ENCODE measurements at places on chromosomes 4 and X. TPM values are rescaled to one million over a fixed set of nuclear protein-coding genes. Genes with fewer than 3 reads are reported as not detected.

The RNF175 gene
- total RNA-seq: not detected

The CTAG2 gene
- not detected for total RNA-seq

The HOPX gene
- total RNA-seq: 1.8 TPM

The TMEM129 gene
- 49.5 TPM for total RNA-seq

The ADGRA3 gene
- total RNA-seq: 15.4 TPM

The CT83 gene
- total RNA-seq: not detected
